ENCODE measurements at places on chromosomes 6 and 20.

DNA sequence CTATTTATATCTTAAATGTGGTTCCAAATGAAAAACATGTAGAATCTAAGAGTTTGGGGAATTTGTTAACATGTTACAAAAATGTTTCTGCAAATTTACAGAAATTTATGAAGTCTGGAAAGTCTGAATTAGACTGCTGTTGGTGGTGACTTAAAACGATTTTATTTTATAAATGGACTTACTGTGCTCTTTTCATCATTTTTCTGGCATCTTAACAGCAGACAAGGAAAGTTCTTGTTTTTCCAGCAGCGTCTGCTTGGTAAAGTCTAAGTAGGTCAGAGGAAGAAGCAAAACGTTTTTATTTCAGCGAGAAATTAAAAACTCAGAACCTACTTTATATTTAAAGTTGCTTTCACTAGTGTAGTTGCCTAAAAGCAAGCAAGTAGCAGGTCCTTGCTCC, 48.6 kb upstream of the COL9A1 start:
- no peak for DNase-seq

- DNase-seq: peak; percentile 64
Observed at GRCh38 chr6:181049-181654, 111.1 kb upstream of the DUSP22 start.

GRCh38 chr6:163406366-163406765, 8.2 kb upstream of the QKI start:
- DNase-seq: peak; percentile 31

DNA sequence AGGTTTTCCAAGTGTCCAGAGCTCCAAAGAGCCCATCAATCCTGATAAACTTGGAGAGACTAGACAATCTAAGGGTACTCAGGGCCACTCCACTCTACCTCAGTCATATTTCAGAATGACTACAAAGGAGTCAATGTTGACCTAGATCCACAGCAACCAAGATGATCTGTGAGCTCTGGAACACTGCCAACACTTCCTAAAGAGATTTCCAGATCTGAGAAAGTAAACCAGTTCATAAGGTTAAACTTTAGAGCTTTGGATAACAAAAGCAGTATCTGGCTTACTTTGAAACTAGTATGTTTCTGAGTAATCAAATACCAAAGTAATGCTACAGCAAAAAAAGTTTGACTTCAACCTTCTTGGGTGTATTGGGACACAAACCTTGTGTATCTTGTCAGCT, 122.7 kb downstream of the BTBD9 start:
- DNase-seq: no peak

DNA sequence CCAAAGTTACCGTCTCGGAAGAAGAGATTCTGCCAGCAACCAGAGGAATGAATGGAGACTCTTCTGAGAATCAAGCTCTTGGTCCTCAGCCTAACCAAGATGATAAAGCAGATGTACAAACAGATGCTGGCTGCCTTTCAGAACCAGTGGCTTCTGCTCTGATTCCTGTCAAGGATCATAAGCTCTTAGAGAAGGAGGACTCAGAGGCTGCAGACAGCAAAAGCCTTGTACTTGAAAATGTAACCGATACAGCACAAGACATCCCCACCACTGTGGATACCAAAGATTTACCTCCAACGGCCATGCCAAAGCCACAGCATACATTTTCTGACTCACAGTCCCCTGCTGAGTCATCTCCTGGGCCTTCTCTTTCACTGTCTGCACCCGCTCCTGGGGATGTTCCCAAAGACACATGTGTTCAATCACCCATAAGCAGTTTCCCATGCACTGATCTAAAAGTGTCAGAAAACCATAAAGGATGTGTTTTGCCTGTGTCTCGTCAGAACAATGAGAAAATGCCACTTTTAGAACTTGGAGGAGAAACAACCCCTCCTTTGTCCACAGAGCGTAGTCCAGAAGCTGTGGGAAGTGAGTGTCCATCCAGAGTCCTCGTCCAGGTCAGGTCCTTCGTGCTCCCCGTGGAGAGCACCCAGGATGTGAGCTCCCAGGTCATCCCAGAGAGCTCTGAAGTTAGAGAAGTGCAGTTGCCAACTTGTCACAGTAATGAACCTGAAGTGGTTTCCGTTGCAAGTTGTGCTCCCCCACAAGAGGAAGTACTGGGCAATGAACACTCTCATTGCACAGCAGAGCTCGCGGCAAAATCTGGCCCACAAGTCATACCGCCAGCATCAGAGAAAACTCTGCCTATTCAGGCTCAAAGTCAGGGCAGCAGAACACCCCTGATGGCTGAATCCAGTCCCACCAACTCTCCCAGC, 109.6 kb downstream of the RTN4IP1 start:
- DNase-seq: peak; percentile 38

GRCh38 chr6:28727559-28728211, 196.1 kb downstream of the TRIM27 start:
- DNase-seq: peak; percentile 56

- peak; percentile 88 for DNase-seq
Observed at GRCh38 chr6:166342349-166343149, at the start of gene SFT2D1. Gene SFT2D1 (minus strand): TSS chr6:166342545. CDS start chr6:166342481, 64 bp downstream.

- peak; percentile 89 for DNase-seq
Observed at GRCh38 chr6:28747631-28748157, 176.1 kb downstream of the TRIM27 start.

- no peak for DNase-seq
Observed at GRCh38 chr6:11236076-11236750, 3.7 kb upstream of the NEDD9 start.

- DNase-seq: no peak
Observed at GRCh38 chr6:105746130-105746505, 340.0 kb upstream of the PRDM1 start.

DNA sequence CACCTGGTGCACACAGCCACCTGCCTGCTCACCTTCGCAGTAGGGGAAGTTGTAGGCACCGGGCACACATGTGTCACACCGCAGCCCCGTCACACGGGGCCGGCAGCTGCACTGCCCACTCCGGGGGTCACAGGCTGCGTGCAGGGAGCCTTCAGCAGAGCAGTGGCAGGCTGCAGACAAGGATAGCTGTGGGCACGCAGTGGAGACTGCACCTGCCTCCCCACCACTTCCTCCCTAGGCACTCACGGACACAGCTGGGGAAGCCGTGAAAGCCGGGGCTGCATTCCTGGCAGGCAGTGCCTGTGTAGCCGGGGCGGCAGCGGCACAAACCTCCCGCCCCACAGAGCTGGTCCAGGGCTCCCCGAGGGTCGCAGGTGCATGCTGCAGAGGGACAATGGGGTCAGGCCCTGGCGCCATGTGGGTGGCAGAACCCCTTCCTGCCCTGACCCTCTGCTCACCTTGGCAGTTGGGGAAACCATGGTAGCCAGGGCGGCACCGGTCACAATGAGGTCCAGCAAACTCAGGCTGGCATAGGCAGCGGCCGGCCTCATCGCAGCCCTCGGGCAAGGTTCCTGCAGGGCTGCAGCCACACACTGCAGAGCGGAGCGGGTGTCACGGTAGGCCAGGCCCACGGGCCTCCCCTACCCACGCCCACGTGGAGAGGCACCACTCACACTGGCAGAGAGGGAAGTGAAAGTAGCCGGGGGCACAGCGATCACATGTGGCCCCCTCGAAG, 29.4 kb downstream of the LAMA5 start:
- DNase-seq: peak; percentile 93

DNA sequence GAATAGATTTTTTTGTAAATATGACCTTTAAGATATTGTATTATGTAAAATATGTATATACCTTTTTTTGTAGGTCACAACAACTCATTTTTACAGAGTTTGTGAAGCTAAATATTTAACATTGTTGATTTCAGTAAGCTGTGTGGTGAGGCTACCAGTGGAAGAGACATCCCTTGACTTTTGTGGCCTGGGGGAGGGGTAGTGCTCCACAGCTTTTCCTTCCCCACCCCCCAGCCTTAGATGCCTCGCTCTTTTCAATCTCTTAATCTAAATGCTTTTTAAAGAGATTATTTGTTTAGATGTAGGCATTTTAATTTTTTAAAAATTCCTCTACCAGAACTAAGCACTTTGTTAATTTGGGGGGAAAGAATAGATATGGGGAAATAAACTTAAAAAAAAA, 130.9 kb downstream of the SULF2 start:
- DNase-seq: no peak

GRCh38 chr20:22686097-22686496, 101.7 kb upstream of the FOXA2 start:
- DNase-seq: peak; percentile 57

- DNase-seq: no peak
Observed at GRCh38 chr20:2902291-2902690, 29.0 kb downstream of the PTPRA start.

GRCh38 chr20:44471481-44471882, 4.2 kb upstream of the TTPAL start:
- no peak for DNase-seq

- DNase-seq: peak; percentile 20
Observed at GRCh38 chr6:8939615-8940014, 504.3 kb upstream of the SLC35B3 start.

- no peak for DNase-seq
Observed at GRCh38 chr20:22797103-22797502, 212.7 kb upstream of the FOXA2 start.

DNA sequence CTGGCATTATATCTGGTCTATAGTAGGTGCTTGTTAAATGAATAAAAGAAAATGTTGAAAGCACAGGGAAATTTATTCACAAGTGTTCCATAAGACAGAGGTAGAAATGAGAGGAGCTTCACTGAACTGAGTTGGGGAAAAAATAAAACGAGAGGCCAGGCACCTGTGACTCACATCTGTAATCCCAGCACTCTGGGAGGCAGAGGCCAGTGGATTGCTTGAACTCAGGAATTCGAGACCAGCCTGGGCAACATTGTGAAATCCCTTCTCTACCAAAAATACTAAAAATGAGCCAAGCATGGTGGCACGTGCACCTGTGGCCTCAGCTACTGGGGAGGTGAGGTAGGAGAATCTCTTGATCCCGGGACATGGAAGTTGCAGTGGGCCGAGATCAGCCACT, 28.1 kb upstream of the IBTK start:
- no peak for DNase-seq

GRCh38 chr6:2387445-2387844, 142.0 kb upstream of the GMDS start:
- no peak for DNase-seq

- no peak for DNase-seq
Observed at GRCh38 chr20:50358971-50359370, 151.2 kb upstream of the PTPN1 start.

DNA sequence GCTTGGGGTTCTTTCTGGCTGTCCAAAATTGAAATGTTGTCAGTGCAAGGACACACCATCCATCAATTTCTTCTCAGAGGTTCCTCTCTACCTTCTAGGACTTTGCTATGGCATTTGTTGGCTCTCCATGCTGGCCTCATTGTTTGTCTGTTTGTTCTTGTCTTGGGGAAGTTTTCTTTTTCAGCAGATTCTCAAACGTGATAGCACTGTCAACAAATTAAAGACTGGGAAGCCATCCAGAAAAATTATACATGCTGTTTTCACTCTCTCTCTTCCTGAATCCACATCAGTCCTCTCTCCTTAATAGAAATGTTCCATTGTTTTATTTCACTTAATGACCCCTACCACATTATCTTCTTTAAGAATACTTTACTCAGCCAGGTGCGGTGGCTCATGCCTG, 130.4 kb downstream of the PCSK2 start:
- no peak for DNase-seq

- no peak for DNase-seq
Observed at GRCh38 chr6:151659212-151659611, 148.3 kb upstream of the ESR1 start.

DNA sequence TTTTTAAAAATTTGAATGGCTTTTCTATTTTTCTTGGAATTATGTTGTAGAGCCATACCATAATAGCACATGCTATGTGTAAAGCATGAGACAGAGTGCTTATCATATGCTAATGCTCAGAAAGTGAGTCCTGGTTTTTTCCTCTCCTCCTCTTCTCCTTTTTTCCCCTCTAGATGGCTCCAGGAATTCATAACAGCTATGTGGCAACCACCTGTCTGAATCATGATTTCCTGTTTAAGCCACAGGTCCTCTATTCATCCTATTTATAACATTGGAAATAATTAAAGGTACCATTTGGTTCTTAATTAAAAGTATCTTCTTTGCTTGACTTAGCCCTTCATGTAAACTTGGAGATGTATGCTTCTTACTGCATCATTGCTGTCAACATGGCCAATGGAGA, 260.0 kb upstream of the MAP3K7 start:
- no peak for DNase-seq

GRCh38 chr6:44192428-44193041, 24.2 kb upstream of the MYMX start:
- no peak for DNase-seq

- no peak for DNase-seq
Observed at GRCh38 chr20:5844063-5844681, 94.0 kb downstream of the SHLD1 start.

GRCh38 chr6:14738933-14739332, 506.9 kb upstream of the JARID2 start:
- no peak for DNase-seq

DNA sequence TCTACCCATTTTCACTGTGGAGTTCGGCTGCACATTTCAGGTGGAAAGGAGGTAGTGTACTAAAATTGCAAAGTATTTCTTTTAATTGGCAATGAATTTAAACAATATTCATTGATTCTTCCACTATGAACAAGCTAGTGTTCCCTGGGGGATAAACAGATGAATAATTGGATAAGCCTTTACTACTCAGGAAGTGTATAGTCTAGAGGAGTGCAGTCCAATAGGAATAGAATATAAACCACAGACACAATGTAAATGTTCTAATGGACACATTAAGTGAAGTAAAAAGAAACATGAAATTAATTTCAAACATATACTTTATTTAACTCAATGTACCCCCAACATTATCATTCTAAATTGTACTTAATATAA, 28.7 kb downstream of the SGK1 start:
- no peak for DNase-seq

DNA sequence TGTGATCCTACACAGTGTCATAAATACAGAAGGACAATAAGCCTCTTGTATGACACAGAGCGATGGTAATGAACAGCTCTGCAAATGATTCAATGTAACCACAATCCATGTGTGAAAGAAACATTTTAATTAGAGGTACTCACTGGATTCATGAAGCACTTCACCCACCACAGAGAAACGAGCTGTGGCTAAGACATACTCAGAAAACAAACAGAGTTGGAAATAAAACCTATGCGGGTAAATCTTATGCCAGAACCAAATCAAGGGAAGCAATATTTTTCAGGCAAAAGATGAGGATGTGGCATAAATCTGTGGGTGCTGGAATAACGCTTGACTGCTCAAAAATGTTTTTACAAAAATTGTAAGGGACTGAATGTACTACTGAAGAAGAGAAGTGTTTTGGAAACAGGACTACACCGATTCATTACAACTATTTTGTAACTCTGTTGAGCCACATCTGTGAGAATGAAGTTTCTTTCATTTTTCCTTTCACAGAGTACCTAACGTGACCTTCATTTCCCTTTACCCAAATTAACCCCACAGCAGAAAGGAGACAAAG, 112.1 kb downstream of the WDR27 start:
- DNase-seq: no peak

DNA sequence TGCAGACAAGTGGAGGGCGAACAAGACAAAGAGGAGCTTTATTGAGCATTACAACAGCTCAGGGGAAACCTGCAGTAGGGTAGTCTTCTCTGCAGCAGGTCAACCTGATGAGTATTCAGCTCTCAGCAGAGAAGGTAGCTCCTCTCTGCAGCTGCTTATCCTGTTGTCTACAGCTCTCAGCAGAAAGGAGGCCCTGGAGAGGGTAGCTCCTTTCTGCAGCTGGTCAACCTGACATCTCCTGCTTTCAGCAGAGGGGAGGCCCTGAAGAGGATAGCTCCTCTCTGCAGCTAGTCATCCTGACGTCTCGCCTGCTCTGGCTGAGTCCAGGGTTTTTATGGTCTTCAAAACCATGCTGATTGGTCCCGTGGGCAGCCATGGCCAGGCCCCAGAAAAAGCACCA, 113.6 kb downstream of the CD24 start:
- DNase-seq: no peak

Measured in RPMI8226 (cell line).